Activated T-cell treated with anti-CD3 and anti-CD28 coated beads, Interleukin-2, amount 50 U/mL, for 72 hours (primary cell): ENCODE measurements at places on chromosomes 7 and 10.

- no peaks in the 10 kb centered on the region for H3K27me3 ChIP-seq
- H3K36me3 ChIP-seq, result peaks cover 9% of the 10 kb centered on the region
- H3K4me3 ChIP-seq, result no peak overlapping the region
- H3K27ac ChIP-seq, result no peak overlapping the region
- DNase-seq, result no peak
- H3K4me1 ChIP-seq, result no peaks in the 10 kb centered on the region
Measured at GRCh38 chr10:3433988-3434387, 261.4 kb upstream of the PITRM1 start.

GRCh38 chr10:73768881-73769280 lies 13.0 kb upstream of the CHCHD1 start:
- H3K27me3 ChIP-seq, result no peaks in the 10 kb centered on the region
- H3K27ac ChIP-seq, result peak overlapping the region; percentile 36
- H3K4me3 ChIP-seq, result no peak overlapping the region
- DNase-seq, result peak; percentile 62
- H3K36me3 ChIP-seq, result peaks cover 16% of the 10 kb centered on the region

DNA sequence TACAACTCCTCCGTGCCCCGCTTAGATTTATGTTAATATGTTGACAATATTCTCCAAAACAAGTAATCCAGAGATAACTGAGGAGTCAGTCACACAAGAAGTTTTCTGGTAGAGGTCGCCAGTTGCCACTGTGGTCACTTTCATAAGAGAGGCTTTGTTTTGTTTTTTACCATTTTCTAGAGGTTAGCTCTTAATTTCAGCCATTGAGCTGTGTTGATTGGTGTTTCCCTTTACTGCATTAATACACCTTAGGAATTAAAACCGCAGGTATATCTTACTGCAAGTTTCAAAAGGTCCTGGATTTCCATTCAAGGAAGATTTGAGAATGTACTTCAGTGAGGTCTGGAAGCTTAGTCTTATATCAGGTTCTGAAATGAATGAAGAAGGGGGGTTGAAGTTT lies 3.5 kb downstream of the BMI1 start:
- peaks cover 15% of the 10 kb centered on the region for H3K36me3 ChIP-seq
- peak overlapping the region; percentile 72 for H3K27ac ChIP-seq
- peak overlapping the region; percentile 89 for H3K4me3 ChIP-seq
- H3K4me1 ChIP-seq, result peaks cover 52% of the 10 kb centered on the region

GRCh38 chr10:130218181-130218641 lies 82.0 kb downstream of the GLRX3 start:
- H3K27me3 ChIP-seq, result no peaks in the 10 kb centered on the region
- H3K36me3 ChIP-seq, result no peaks in the 10 kb centered on the region
- no peak overlapping the region for H3K4me3 ChIP-seq

DNA sequence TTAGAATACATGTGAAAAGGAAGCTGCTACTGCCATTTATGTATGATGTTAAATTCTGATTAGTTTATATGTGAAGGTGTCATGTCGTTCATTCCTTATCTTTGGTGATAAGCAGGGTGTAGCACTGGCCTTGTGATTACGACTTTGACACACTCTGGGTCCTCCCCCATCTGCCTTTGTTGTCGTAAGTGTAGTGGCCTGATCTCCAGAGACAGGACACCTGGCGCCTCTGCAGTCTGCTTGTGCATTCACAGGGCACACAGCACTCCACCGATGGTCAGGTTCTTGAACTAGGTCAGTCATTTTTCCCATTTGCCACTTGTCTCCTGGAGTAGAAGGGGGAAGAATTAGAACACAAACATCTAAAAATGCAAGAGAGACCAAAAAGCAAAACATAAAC lies 186.0 kb downstream of the PRKCQ start:
- H3K36me3 ChIP-seq, result peaks cover 24% of the 10 kb centered on the region
- H3K27ac ChIP-seq, result no peak overlapping the region
- no peaks in the 10 kb centered on the region for H3K27me3 ChIP-seq
- H3K4me1 ChIP-seq, result peaks cover 17% of the 10 kb centered on the region
- DNase-seq, result no peak
